Psoas muscle (tissue), 8 donors: ENCODE measurements at places on chromosomes 3 and 15. TPM values are rescaled to one million over a fixed set of nuclear protein-coding genes. Genes with fewer than 3 reads are reported as not detected.

DNA sequence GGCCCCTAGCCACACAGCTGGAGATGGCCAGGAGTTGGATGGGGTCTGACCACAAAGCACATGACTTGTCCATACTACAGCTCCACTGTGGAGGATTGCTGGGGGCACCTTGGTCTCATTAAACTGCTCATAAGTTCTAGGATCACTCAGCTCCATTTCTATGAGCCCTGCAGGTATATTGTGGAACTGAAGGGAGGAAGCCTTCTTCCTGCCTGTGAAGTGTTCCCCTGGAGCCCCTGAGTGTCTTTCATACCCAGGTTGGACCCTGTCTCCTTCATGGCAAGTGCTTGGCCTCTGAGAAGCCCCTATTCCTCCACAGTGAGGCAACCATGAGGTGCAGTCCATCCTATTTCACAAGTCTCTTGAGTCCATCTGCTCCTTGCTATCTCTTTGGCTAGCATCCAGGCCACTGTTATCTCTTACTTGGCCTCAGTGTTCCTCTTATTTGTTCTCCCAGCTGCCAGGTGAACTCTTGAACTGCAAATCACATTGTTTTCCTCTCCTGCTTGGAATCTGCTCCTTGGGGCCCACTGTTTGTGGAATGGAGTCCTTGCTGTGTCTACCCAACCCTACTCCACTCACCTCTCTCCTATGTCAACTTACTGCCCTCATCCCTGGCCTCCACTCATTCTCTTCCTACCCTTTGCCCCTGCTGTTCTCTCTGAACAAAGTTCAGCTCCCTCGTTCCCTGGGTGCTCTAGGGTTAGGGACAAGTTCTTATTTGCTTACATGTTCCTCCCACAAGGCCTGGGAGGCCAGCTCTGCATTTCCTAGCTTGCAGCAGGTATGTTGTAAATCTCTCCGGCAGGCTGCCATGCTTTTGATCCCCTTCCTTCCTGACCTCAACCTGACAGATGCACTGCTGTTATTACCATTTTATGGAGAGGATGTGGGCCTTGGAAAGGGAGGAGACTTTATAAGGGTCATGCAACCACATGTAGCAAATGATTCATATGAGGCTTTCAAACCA is 1.2 kb downstream of the ACOX2 start:
- no peak for DNase-seq

GRCh38 chr15:76084256-76084655 is 24.5 kb downstream of the TMEM266 start:
- no peak for DNase-seq

- DNase-seq = no peak
Observed at GRCh38 chr15:48856942-48857341, 21.0 kb upstream of the EID1 start.

DNA sequence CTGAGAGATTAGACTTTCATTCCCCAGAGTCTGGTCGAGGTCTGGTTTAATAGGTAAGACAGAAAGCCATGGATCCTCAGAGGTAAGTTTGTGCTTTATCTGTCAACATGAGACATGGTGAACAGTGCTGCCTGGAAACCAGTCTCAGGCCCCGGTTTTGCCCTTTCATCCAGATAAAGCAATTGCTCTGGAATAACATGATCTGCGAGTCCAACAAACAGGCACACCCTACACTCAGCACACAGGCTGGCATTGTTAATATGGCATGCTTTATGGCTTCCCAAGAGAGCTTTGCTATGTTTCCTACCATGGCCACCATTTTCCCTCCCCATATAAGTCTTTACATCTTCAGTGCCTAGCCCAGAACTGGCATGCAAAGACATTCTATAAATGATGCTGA is 30.1 kb upstream of the MNS1 start:
- no peak for DNase-seq

EIF4E3 gene
- polyA plus RNA-seq = 60.1 TPM

IMP3 gene
- polyA plus RNA-seq = 45.0 TPM

TTLL13 gene
- 0.13 TPM for polyA plus RNA-seq

KCTD6 gene
- 6.5 TPM for polyA plus RNA-seq

SAMMSON gene
- not detected for polyA plus RNA-seq
